GM23338 (cell line): ENCODE measurements at places on chromosomes 4 and X. TPM values are rescaled to one million over a fixed set of nuclear protein-coding genes. Genes with fewer than 3 reads are reported as not detected.

DNA sequence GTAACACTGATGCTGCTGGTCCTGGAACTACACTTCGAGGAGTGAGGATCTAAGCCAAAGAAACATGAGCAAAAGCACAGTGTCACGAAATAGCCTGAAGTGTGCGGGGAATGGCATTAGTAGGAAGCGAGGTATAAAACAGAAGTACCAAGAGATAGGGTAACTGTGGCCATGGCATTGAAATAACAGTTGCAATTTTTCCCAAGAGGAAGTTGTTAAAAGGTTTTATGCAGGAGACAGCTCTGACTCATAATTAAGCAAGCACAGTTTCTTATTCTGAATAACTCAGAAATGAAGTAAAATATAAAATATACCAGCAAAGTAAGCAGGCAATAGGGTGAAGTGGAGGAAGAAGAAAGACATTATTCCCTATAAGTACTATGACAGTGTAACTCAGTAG is 90.3 kb upstream of the TMEM150C start:
- no peaks in the 10 kb centered on the region for H3K27me3 ChIP-seq
- H3K27ac ChIP-seq, result no peak overlapping the region
- H3K36me3 ChIP-seq, result no peaks in the 10 kb centered on the region
- no peaks in the 10 kb centered on the region for H3K4me1 ChIP-seq
- H3K4me3 ChIP-seq, result no peak overlapping the region
- DNase-seq, result no peak

DNA sequence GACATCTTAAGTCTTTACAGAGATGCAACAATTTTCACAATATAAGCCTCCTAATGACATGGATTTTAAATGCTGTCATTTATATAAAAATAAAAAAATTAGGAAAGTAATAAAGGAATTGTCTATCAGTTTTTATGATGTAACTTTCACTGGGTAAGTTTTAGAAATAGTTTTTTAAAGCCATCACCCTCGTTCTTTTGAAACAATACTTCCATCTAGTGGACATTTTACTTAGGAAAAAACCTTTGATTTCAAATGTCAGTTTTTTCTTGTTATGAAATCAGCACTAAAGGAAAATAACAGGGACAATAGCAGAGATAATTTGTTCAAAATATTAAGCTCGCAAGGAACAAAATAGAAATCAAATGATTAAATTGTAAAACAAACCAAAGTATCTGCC is 24.3 kb upstream of the NDNF start:
- no peaks in the 10 kb centered on the region for H3K4me1 ChIP-seq
- H3K36me3 ChIP-seq, result no peaks in the 10 kb centered on the region
- DNase-seq, result peak; percentile 65
- no peak overlapping the region for H3K4me3 ChIP-seq
- no peak overlapping the region for H3K27ac ChIP-seq

GRCh38 chr4:22719218-22719617 is 26.5 kb downstream of the GBA3 start:
- no peaks in the 10 kb centered on the region for H3K36me3 ChIP-seq
- H3K4me3 ChIP-seq, result no peak overlapping the region
- no peaks in the 10 kb centered on the region for H3K4me1 ChIP-seq
- no peak overlapping the region for H3K27ac ChIP-seq
- no peaks in the 10 kb centered on the region for H3K27me3 ChIP-seq

DNA sequence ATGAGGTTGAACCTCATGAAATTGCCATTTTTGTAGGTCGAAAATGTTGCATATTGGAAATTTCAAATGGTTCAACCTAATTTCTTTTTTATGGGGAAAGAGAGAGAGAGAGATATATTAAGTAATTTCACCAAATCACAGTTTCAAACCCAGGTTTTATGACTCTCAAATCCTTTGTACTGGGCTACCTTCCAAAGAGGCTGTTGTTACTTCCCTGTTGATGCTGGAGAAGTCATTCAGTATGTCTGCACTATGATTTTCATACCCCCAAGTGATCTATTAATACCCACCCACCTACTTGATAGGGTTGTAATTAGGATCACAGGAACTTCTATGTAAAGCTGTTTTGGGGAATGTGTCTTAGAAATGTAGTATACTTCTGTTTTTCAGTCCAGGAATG is 109.9 kb downstream of the ZNF330 start:
- no peaks in the 10 kb centered on the region for H3K36me3 ChIP-seq
- H3K27ac ChIP-seq, result no peak overlapping the region
- H3K4me1 ChIP-seq, result no peaks in the 10 kb centered on the region
- peaks cover 11% of the 10 kb centered on the region; the same call in 1 of the 2 replicates for H3K27me3 ChIP-seq
- no peak overlapping the region for H3K4me3 ChIP-seq

The HSFX4 gene
- not detected in 2 replicates for total RNA-seq

- H3K4me3 ChIP-seq, result no peak overlapping the region
- H3K4me1 ChIP-seq, result no peaks in the 10 kb centered on the region
- no peak overlapping the region for H3K27ac ChIP-seq
- DNase-seq, result no peak
- no peaks in the 10 kb centered on the region for H3K36me3 ChIP-seq
These were observed 11.4 kb upstream of the EXOC1L start for GRCh38 chr4:55808186-55808585.

The GAGE12F gene
- not detected in 2 replicates for total RNA-seq

GRCh38 chrX:16638533-16638932 is 11.4 kb upstream of the S100G start:
- DNase-seq, result no peak
- H3K27ac ChIP-seq, result no peak overlapping the region
- H3K36me3 ChIP-seq, result no peaks in the 10 kb centered on the region
- no peaks in the 10 kb centered on the region for H3K27me3 ChIP-seq
- peaks cover 10% of the 10 kb centered on the region for H3K4me1 ChIP-seq
- no peak overlapping the region for H3K4me3 ChIP-seq

- H3K27me3 ChIP-seq, result no peaks in the 10 kb centered on the region
- H3K4me1 ChIP-seq, result no peaks in the 10 kb centered on the region
- no peak overlapping the region for H3K4me3 ChIP-seq
- no peak overlapping the region for H3K27ac ChIP-seq
- H3K36me3 ChIP-seq, result no peaks in the 10 kb centered on the region
These were observed 738.0 kb upstream of the PITX2 start for GRCh38 chr4:111360906-111361305.

- peaks cover 11% of the 10 kb centered on the region for H3K4me1 ChIP-seq
- no peak overlapping the region for H3K27ac ChIP-seq
- DNase-seq, result no peak
- H3K27me3 ChIP-seq, result no peaks in the 10 kb centered on the region
- no peak overlapping the region for H3K4me3 ChIP-seq
These were observed 8.0 kb upstream of the KLHL5 start for GRCh38 chr4:39053983-39054382.

DNA sequence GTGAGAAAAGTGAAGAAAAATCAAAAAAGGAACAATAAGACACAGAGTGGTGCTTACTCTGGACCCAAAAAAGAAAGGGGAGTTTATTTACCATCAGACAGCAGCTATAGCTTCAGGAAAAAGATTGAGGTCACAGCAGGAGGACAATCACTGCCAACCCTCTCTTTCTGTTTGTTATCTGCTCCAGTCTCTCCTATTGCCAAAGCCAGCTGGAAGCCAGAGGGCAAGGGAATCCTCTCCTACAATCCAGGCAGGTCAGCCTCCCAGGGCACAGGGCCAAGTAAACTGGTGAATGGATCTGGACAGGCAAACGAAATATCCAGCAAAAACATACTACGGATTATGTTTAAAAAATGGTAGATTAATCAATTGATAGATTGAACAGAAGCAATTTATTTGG is 306.9 kb upstream of the SLIT2 start:
- H3K27me3 ChIP-seq, result no peaks in the 10 kb centered on the region
- peak; percentile 11 for DNase-seq
- H3K27ac ChIP-seq, result no peak overlapping the region

DNA sequence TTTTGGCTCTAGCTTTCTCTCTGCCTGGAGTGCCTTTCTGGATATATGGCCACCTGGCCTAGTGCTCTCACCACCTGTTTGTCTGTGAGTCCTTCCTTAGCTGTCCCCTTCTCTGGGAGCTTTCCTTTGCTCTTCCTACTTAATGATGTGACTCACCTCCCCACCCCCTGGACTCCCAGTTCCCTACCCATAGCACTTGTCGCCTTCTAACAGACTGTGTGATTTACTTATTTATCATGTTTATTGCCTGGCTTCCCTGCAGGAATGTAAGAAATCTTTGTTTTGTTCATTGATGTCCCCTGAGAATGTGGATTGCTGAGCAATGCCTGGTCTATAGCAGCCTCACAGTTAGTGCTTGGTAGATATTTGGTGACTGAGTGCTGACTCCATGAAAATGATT is 18.9 kb downstream of the ADD1 start:
- no peaks in the 10 kb centered on the region for H3K36me3 ChIP-seq
- H3K27me3 ChIP-seq, result no peaks in the 10 kb centered on the region

DNA sequence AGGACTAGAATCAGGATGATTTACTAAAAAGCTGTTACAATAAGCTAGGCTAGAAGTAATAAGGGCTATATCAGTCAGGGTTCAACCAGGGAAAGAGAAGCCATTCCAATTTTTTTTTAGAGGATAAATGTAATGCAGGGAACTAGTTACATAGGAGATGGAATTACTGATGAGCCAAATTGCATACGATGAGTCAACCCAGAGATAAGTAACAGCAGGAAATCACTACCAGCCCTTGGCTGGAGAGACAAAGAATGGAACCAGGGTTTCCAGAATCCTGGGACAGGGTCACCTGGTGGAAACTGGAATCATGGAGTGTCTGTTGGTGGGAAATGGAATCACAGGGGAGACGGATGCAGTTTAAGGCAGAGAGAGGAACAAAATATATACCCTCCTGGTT is 13.1 kb upstream of the MAGEA4 start:
- no peak overlapping the region for H3K27ac ChIP-seq
- no peak for DNase-seq
- H3K4me3 ChIP-seq, result no peak overlapping the region
- no peaks in the 10 kb centered on the region for H3K36me3 ChIP-seq
- no peaks in the 10 kb centered on the region for H3K27me3 ChIP-seq

GRCh38 chrX:53265771-53266574 is 15.4 kb downstream of the IQSEC2 start:
- no peak overlapping the region for H3K27ac ChIP-seq
- DNase-seq, result no peak
- H3K4me1 ChIP-seq, result no peaks in the 10 kb centered on the region
- no peak overlapping the region for H3K4me3 ChIP-seq
- H3K27me3 ChIP-seq, result no peaks in the 10 kb centered on the region
- no peaks in the 10 kb centered on the region for H3K36me3 ChIP-seq
